WERI-Rb-1 (cell line): ENCODE measurements at places on chromosomes 2 and 18.
A peak's percentile ranks its signal among the peaks of the same experiment; 100 is the strongest.

- no peak for DNase-seq
Measured at GRCh38 chr2:149033716-149034115, 4.8 kb upstream of the LYPD6B start.

DNA sequence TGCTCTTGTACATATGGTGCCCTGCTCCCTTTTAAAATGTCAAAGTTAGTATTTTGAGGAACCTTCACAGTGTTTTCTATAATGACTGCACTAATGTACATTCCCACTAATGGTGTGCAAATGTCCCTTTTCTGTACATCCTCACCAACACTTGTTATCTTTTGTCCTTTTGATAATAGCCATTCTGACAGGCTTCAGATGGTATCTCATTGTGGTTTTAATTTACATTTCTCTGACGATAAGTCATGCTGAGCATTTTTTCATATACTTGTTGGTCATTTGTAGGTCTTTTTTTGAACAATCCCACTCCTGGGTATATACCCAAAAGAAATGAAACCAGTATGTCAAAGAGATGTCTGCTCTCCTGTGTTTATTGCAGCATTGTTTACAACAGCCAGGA lies 268.3 kb downstream of the FBXO15 start:
- no peak for DNase-seq

GRCh38 chr2:215140166-215140707 lies 1.8 kb upstream of the ABCA12 start:
- no peak for DNase-seq

- no peak for DNase-seq
Measured at GRCh38 chr2:106058469-106059137, 135.5 kb downstream of the UXS1 start.

GRCh38 chr18:42756214-42756613 lies 359.3 kb downstream of the RIT2 start:
- DNase-seq, result no peak

DNA sequence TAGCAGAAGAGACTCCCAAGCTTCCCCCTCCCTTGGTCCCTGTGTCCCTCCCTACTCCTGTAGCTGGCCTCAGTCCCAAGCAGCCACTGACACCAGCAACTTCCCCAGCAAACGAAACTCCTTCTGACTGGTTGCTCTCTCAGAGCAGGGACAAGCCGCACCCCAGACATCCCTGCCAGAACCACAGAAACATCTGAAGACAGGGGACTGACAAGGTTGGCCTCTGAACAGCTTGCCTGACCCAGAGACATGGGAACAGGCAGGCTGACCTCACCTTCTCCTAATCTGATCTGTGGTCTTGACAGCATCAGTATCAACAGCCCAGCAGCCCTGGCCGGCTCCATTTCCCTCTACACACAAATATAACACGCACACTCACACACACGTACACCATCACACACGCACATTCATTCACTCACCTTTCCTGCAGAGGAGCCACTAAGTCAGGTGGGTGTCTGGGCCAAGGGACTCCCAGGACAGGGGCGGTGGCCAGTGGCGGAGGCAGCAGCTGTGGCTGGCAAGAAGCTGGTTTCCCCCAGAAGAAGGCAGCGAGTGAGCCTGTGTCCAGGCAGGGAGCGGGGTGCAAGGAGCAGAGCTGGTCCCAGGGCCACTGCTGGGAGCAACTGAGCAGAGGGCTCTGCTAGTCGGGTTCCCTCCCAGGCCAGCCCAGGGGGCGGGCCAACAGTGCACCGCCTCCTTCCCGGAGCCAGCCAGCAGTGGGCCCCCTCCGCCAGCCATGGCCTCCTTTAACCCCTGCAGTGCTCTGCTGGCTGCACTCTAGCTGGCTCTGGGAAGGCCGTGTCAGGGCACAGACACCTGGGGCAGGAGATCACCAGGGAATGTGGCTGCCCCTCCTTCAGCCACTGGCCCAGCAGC lies 59.1 kb downstream of the TNS1 start:
- DNase-seq, result peak; percentile 90

GRCh38 chr2:41941831-41942230 lies 106.0 kb upstream of the PKDCC start:
- DNase-seq, result no peak

DNA sequence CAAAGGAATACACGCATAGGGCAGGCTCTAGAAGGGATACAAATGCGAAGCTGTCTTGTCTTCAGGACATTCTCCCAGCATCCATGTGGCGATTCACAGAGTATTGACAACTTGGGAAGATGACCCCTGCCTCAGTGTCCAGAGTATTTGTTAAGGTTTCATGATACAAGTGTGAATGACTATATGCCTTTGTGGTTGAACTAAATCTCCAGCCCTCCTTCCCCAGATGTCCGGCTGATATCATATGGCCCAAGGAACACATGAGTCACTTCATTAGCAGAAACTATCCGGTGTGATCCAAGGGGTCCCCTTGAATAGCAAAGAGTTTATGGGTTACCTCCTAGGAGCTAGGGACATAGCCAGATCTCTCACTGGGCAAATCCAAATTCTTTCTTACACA lies 151.0 kb downstream of the INSIG2 start:
- DNase-seq, result no peak

DNA sequence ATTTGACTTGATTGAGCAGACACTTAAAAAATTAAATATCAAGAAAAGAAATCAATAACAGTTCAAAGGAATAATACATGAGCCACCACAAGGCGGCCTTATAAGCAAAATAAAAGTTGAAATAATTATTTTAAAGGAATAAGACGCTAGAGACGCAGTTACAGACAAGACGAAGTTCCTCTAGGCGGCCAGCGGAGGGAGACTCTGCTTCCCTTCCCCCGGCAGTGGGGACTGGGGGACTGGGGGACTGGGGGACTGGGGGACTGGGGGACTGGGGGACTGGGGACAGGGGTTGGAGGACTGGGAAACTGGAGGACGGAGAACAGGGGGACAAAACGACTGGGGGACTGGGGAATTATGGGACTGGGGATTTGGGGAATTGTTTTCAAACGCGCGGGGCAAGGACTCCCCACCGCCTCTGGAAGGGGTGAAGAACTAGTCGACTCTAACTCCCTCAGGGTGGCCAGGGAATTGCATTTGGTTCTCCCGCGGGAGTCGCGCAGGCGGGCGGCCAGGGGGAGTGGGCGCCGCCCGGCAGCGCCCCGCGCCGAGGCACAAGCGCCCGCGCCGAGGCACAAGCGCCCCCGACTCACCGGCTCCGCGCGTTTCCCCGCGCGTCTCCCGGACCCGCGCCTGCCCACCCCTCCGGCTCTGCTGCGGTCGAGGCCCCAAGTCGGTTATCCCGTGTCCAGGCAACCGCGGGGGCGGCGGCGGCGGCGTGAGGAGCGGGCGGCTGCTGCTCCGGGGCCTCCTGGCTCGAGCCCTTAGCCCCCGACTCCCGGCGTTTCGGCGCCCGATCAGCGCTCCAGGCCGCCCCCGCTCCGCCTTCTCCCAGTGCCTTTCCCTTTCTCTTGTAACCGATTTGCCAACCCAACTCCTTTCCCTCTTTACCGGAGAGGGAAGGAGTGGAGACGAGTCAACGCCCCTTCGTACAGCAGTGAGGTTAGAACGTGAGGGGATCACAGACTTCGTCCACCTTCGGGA lies at the start of gene CCDC178:
Gene CCDC178 (minus strand): TSS at position 662 of the 984 bp plus-strand sequence. CDS start 28,633 bp downstream, outside the sequence.
- DNase-seq, result peak; percentile 56

- no peak for DNase-seq
Measured at GRCh38 chr18:9362869-9363268, 28.3 kb downstream of the TWSG1 start.

- no peak for DNase-seq
Measured at GRCh38 chr2:136297312-136297711, 179.4 kb upstream of the CXCR4 start.

- DNase-seq, result no peak
Measured at GRCh38 chr2:1979138-1979537, 234.8 kb upstream of the PXDN start.

GRCh38 chr2:10561288-10562035 lies 113.3 kb upstream of the ODC1 start:
- DNase-seq, result no peak

- no peak for DNase-seq
Measured at GRCh38 chr18:73544032-73544431, 603.6 kb downstream of the FBXO15 start.

GRCh38 chr2:58039170-58039611 lies 7.4 kb upstream of the VRK2 start:
- no peak for DNase-seq

- DNase-seq, result no peak
Measured at GRCh38 chr18:47724186-47724975, 206.1 kb downstream of the SMAD2 start.

DNA sequence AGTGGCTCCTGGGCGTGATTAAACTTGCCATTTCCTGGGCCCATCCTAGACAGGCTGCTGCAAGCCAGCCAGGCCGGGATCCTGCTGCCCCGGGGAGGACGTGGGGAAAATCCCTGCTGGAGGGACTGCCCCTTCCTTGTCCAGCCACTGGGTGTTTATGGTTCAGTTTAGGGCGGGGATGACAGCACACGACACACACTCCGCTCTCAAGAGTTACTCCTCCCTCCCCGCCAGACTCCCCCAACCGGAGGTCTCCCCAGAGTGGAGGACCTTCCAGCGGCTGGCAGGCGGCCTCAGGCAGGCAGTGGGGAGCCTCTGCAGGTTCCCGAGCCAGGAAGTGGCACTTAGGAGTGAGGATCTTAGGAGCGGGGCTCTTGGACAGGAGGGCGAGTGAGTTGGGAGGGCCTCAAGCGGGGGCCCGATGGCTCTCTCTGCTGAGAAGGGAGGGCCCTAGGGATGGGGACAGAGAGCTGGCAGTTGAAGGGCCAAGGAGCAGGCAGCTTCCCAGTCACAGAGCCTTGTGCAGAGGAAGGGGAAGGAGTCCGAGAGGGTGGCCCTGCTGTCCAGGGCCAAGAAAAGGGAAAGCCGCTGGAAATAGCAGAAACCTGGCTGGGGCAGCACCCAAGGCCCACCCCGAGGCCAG lies 5.7 kb upstream of the GPR35 start:
- peak; percentile 3 for DNase-seq

DNA sequence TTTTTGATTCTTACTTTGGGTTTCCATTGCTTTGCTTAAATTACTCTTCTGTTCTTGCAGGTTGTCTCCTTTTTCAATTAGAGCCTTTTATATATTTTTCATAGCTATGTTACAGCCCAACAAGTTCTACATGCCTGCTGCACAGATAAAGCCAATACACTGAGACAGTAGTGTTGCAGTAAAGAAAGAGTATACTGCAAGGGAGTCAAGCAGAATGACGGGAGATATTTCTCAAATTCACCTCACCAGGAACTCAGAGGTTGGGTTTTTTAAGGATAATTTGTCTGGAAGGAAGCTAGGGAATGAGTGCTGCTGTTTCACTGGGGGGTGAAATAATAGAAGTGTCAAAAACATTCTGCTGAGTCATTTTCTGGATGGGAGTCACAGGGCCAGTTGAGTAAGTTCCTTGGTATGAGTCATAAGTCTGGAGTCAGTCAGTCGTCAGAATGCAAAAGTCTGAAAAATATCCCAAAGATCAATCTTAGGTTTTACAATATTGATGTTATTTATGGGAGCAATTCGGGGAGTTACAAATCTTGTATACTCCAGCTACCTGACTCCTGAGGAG lies 193.0 kb upstream of the RGPD4 start:
- DNase-seq, result no peak

DNA sequence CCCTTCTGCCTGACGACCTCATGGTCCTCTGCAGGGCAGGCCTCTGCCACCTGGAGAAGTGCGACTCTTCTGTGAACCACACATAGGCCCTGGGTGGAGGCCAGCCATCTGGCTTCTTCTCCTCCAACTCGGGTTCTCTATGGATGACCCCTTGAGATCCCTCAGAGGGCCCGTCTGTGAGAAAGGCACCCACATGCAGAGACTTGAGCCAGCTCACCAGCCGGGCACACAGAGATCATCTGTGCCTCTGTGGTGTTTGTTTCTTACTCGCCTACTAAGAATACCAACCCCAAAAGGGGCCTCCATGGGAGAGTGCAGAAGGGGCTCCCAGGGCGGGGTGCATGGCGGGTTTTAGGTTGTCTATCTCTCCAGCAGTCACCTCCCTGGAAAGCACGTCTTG lies 176.5 kb upstream of the SALL3 start:
- no peak for DNase-seq

GRCh38 chr2:70374616-70375015 lies 72.7 kb upstream of the FAM136A start:
- DNase-seq, result no peak
